D721Med (cell line): ENCODE measurements at places on chromosomes 3 and 15.

DNA sequence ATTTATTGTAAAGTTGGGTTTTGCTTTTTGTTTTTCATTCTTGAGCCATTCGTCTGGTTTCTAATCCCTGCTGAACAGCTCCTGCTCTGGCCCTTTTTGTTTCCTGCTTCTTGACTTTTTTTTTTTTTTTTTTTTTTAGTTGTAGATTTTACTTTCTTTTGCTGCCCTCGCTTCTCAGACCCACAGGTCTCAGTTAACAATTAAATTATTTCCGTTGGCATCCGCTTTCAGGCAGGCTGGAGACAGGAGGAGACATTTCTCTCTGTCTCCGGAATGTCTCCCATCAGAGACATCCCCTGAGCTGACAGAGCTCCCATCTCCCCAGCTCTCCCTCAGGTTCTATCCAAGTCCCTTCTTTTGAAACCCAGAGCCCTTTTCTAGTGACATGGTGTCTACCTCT, 68.6 kb downstream of the SLC6A6 start:
- no peak for DNase-seq

- DNase-seq = no peak
These were observed 7.5 kb downstream of the C3orf22 start for GRCh38 chr3:126551121-126551838.

DNA sequence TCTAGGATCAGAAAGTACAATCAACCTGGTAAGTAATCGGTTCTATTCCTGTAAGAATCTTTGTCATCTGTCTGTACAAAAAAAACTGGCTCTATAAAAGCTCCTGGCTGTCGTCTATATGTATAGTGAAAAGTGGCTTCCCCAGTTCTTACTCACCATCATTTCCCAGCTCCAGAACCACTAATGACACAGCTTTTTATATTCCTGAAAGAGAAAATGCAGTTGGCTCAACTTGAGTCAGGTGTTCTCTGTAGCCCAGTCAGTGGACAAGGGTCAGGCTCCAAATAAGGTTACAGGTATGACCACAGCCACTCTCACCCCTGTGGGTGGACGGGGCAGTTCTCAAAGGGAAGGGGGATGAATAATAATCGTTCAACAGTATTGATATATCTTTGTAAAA, 85.1 kb downstream of the AP4E1 start:
- DNase-seq = no peak

DNA sequence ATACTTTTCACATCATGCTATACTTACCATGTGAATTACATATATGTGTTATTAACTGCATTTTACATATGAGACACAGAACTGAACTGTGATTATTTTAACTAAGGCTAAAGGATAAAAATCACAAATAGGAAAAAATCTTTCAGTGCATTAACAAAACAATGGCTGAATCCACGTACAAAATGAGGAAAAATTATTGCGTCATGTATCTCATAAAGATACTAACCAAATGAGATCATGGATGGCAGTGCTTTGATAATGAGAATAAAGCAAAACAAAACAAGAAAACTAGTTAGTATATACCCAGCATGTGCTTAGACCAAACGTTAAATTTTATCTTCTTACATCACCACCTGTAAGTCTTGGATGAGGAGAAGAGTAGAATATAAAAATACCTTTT, 66.0 kb downstream of the SCAPER start:
- no peak for DNase-seq

DNA sequence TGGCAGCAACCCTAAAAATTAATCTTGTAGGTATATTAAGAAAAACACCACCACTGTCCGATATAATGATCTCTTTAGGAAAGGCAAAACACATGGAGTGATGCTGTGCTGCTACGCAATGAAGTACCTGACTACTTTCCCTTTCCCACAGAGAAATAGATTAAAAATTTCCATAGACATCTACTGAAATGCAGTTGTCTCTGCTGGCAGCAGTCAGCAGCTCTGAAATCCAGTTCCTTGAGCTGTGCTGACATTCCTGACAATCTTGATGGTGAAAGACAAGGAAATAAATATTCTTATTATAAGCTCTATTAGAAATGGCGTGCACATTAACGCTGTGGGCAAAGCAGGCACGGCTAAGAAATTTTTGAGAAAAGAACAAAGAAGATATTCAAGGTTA, 287.6 kb downstream of the IL5RA start:
- DNase-seq = no peak

DNA sequence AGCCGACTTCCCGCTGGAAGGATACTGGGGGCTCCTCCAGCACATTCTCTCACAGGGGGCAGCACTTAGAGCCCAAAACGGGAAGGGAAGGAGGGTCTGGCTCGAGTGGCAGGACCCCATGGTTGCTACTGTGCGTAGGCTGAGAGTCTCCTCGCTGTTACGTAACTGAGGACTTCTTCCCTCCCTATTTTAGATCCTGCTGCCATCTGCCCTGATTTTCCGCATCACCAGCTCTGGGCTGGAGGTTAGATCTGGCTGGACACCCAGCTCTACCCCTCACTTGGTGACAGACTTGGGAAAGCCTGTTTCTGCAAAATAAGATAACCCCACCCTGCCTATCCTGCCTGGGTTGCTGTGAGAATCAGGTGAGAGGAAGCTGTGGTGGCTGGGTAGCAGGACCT, 47.7 kb downstream of the BDH1 start:
- DNase-seq = no peak

- DNase-seq = no peak
These were observed 83.5 kb downstream of the AQP9 start for GRCh38 chr15:58221591-58222241.

DNA sequence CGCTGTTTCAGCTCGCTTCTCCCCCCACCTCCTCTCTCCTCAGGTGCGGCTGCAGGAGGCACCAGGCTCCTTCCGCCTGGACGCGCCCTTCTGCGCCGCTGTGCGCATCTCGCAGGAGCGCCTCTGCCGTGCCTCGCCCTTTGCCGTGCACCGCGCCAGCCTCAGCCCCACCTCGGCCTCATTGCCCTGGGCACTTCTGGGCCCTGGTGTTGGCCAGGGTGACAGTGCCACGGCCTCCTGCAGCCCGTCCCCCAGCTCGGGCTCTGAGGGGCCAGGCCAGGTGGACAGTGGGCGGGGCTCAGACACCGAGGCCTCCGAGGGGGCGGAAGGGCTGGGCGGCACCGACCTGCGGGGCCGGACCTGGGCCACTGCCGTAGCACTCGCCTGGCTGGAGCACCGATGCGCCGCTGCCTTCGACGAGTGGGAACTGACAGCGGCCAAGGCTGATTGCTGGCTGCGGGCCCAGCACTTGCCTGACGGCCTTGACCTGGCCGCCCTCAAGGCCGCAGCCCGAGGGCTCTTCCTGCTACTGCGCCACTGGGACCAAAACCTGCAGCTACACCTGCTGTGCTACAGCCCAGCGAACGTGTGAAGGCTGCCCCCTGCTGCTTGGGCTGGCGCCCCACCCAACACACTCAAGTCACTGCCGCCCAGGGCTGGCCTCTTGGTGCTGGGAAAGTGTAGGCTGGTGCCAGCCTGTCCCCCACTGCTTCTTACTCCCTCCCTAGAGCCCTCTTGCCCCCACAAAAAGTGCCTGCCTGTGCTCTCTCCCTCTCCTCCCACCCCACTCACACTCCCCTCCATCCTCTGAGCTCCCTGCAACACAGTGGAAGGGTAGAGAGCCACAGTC, 7.1 kb downstream of the ALG3 start:
- DNase-seq = no peak

GRCh38 chr3:188092648-188093047, 61.3 kb upstream of the LPP start:
- no peak for DNase-seq

DNA sequence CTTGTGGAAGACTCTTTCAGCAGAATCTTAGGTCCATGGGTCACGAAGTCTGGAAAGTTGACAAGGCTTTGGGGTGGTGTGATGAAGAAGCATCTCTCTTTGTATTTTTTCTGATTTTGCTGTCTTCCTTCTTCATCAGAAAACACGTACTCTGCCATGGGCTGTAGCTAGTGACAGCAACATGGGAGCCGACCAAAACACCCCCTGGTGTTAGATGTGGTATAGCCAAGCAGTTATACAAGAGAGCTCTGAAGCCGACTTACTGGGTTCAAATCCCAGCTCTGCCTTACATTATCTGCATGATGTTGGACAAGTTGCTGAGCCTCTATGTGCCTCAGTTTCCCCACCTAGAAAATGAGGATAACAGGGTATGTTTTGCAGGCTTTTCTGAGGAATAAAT, 32.9 kb upstream of the LYZL4 start:
- no peak for DNase-seq

DNA sequence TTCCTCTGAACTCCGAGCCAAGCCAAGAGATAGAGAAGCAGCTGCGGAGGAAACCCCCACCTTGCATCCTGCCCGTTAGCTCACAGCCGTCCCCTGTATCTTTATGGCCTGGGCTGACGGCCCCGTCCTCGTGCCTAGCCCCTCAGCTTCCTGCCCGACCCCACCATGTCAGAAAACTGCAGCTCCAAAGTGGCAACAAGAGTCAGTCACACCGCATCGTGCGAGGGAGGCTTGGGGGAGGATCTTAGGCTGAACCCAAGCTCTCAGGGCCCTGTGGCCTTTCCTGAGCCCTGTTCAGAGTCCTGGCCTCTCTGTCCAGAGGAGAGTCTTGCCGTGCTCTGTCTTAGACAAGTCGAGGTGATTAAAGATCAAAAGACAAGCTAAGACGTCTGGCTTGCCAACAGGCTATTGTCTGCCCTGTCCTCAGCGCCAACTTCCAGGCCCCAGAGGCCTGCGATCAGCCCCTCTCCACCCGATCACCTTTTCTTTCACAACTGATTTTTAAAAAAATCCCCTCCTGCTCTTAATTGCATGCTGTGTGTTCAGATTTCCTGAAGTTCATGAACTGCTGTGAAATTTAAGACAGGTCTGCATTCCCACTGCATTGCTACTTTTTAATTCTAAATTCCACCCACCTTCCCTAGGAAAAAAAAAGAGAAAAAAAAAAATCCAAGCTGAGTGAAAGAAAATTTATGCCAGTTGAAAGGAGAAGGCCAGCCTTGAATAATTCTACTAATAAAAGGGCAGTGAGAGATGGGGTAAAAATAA, 89.7 kb upstream of the WNT5A start:
- no peak for DNase-seq

- no peak for DNase-seq
These were observed 35.1 kb downstream of the CCDC54 start for GRCh38 chr3:107412376-107412775.

DNA sequence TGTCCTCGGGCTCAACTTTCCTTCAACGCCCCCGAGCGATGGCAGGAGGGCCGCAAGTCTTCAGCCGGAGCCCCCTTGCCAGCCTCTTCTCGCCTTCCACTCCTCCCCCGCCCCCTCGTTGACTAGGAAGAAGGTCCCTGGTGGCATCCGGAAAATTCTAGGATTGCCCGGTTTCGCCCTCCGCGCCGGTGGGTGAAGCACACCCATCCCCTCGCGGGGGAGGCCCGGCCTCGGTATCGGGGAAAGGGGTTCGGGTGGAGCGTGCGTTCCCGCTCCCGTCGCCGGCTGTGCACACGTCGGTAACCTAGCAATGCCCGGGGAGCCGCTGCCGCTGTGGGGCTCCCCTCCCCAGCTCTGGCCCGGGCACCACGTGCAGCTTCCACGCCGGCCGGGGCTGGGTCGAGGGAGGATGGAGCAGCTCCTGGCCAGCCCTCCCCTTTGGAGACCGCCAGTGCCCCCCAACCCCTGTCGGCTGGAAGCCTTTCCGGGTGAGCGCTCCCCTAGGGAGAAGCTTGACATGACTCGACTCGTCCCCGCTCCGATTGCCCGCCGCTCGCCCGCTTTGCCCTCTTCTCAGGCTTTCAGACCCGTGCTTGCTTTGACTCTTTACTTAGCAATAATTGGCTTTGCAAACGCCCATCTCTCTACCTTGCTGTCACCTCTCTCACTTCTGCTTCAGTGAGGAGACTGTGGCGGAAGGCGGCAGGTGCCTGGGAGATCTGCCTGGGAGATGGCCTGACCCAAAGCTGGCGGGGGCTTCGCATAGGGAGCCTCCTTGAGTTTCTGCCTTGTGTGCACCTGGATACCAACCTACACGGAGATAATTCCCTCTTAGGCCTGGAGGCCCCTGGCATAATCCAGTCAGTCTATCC, 1.3 kb downstream of the CACNA1D start:
- DNase-seq = no peak

DNA sequence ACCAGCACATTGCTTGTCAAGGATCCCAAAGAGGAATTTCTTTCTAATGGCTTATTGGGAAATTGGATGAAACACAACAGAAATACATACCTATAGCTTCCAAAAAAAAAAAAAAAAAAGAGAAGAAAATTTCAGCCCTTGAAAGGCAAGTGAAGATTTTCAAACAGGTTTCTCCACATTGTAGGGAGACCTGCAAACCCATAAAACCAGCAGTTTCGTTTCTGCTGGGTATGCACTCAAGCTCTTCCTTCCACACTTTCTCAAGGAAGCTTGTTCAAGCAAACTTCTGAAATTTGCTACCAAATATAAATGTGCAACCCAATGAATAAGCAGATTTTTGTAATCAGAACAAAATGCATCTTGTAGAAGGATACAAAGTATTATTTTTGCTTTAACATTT, 15.9 kb upstream of the SH3BP5 start:
- DNase-seq = no peak

- no peak for DNase-seq
These were observed 15.2 kb downstream of the PLA2G4F start for GRCh38 chr15:42141246-42141645.

DNA sequence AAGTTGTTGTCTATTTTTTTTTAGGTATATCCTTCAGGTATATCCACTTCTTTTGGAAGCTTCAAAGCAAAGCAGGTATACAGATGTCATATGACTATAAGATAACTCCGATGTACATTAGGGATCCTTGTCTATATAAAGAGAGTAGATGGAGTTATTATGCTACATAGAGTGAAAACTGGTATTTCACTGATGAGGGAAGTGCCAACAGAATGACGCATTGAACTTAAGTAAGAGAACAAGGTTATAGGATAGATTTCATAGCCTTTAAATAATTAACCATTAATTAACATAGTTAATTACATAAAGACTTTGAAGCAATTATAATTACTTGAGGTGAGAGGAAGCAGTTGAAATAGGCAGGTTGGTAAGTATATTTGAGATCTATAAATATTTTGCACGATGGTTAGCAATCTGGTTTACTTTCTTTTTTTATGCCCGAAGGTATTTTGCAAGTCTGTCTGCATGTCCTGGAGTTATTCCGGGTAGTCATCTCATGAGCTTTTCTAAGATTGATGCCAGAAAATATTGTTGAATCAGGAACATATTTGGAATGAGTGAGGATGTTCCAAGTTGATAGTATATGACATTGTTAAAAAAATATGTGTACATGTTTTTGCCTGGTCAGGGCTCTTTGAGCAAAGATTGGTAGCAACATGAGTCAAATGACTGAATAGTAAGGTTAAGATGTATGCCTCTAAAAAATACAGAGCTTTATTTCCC, 299.5 kb upstream of the KCNMB2 start:
- DNase-seq = no peak

GRCh38 chr3:142633073-142633472, 36.9 kb downstream of the PLS1 start:
- DNase-seq = no peak

DNA sequence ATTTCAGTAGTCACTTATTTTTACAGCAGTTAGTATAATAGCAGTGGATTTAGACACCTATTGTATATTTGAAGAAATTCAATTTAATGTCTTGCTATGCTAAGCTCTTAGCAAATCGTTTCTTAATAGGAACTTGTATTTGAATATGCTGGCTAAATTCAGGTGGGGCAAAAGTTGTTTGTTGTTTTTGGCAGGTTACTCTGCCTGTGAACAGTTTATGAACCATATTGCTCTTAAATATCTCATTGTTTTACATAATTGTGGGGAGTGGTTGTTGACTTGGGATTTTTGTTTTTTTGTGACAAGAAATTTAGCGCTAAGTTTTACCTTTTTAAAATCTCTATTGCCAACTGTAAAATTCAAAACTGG, 43.4 kb downstream of the NR2C2 start:
- DNase-seq = no peak

- no peak for DNase-seq
These were observed 9.5 kb upstream of the ARL14 start for GRCh38 chr3:160667452-160667851.
